Hypothalamus (tissue), 51 donors: ENCODE measurements at places on chromosomes 5 and 9.
A peak's percentile ranks its signal among the peaks of the same experiment; 100 is the strongest.

DNA sequence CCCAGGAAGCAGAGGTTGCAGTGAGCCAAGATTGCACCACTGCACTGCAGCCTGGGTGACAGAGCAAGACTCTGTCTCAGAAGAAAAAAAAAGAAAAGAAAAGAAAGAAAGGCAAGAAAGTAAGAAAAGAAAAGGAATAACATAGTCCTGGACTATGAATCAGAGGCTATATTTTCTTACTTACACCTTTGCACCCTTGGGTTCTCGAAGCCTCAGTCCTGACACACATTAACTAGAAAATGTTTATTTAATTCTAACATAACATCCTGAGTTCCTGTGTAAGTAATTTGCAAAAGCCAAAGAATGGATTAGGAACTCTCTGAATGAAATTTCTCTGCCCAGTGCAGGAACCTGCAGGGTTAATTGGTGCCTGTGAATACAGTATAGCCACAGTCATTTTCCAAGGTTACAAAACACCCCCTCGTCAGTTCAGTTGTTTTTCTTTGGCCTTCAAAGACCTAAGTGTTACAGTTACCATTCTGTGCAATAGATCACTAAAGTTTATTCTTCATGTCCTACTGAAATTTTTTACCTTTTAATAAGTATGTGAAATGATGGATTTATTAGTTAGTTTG, 147.6 kb downstream of the SV2C start:
- no peak for DNase-seq

GRCh38 chr5:124438026-124438902, 308.2 kb downstream of the ZNF608 start:
- DNase-seq = peak; percentile 21

DNA sequence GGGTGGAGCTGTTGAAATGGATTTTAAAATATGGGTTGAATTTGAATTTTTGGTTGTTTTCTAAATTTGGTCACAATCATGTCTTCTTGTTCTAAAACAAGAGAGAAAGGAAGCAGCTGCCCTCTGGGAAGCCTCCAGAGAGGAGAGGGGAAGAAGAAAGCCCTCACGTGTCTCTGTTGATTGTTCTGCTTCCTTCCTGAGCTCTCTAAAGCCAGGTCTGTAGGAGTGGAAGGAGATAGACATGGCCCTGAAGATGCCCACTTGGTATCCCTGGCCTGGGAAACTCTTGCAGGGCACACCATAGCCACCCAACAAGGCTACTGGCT, 59.6 kb downstream of the GALNT12 start:
- DNase-seq = no peak

- no peak for DNase-seq
Observed at GRCh38 chr9:113609562-113610318, 146.2 kb downstream of the RGS3 start.

DNA sequence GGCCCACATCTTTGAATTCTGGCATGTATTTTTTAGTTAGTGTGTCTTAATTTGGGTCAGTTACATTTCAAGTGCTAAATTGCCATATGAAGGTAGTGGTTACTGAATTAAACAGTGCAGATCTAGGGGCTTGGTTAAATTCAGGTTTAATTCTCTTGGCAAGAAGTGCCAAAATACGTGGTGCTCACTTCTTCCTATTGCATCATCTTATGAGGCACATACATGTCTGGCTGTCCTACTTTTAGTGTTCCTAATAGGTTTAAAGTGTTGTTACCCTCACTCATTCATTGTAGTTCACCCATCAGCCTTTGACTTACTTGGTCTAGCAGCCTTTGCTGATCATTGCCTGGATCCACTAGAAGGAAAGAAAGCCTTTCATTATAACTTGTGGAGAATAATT, 59.5 kb downstream of the RPS6 start:
- no peak for DNase-seq

GRCh38 chr5:157280927-157281326, 15.0 kb downstream of the CYFIP2 start:
- DNase-seq = no peak

DNA sequence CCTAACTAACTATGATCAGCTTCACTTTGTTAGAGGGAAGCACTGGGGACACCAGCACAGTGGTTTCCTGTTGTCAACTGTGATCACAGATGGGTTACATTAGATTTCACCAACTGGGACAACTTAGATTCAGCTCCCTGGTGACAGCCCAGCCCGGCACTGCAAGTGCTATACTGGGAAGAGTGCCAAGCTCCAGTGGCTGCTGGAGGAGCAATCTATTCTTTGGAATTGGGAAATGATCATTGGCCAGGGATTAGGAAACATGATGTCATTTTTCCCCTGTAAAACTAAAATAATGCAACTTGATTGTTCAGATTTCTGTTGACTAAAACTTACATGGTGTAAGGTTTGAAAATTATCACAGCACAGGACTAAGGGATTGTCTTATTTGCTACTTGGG, 33.2 kb downstream of the PTGR1 start:
- DNase-seq = no peak

GRCh38 chr5:167284222-167284890, 1007.1 kb upstream of the WWC1 start:
- DNase-seq = no peak

DNA sequence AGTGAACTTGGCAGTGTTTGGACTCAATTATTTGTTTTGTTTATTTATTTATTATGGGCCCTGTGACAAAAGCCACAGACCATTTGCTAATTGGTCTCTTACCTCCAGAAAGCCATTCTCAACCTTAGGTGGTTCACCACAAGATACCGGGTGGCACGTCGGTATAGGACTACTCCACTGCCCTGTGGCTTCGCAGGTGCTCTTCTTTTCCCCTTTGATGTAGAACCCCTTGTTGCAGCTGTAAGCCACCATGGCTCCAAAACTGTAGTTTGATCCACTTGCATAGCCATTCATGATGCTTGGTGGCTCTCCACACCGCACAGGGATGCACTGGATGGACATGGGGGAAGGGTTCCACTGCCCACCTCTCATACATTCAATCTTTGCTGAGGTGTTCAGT, 73.3 kb upstream of the TXNDC8 start:
- DNase-seq = no peak

DNA sequence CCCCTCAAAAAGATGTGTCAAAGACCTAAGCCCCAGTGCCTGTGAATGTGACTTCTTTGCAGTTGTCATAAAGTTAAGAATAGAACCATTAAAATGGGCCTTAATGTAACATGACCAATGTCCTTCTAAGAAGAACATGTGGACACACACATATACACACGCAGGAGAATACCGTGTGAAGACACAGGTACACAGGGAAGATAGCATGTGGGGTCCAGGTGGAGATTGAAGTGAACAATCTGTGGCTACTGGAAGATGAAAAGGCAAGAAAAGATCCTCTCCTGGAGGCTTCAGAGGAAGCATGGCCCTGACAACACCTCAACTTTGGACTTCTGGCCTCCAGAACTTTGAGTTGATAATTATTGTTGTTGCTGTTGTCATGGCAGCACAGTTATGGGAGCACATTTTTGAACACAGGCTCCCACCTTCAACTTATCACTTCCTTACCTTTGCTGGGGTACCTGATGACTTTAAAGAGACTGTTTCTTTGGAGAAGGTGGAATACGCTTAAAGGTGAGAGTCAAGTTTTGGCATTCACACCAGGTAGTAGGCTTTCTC, 123.5 kb upstream of the ADCY2 start:
- DNase-seq = no peak

DNA sequence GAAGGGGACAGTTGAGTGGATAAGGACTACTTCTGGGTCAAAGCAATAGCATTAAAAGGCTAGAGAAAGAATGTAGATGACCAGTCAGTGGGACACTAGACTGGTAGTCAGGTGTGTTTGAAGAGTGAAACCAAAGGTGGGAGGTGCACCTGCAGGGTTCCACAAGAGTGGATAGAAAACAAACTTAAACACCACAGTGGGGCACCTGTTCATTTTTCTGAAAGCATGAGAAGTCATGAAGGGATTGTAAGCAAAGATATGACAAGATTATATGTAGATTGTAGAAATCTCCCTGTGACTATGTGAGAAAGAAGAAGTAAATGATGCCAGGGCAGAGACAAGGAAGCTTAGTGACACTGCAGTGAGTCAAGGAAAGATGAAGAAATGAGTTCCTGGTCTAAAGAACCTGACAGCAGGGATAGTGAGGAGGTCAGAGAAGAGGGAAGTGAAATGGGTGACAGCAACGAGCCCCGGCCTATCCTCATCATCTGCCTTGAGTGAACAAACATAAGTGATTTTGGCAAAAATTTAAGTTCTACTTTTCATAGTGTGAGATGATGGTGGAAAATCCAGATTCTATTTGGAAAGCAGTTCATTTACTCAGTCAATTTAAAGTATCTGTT, 296.9 kb downstream of the TLE4 start:
- no peak for DNase-seq

DNA sequence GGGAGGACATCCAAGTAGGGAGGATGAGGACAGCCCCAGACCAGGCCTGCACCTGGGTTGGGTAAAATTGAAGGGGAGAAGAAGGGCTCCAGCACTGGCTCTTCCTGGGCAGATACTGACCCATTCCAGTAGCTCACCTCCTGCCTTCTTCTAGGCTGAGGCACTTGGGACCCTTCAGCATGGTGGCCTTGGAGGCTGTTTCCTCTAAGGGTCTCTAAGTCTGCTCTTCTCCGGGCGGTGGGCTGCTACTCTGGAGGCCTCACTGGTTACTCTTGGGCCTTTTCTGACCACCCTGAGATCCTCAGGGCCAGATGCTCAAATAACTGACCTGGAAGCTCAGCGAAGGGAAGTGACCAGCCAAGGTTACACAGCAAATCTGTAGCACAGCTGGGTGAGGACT, 2.8 kb upstream of the TIFAB start:
- DNase-seq = no peak

DNA sequence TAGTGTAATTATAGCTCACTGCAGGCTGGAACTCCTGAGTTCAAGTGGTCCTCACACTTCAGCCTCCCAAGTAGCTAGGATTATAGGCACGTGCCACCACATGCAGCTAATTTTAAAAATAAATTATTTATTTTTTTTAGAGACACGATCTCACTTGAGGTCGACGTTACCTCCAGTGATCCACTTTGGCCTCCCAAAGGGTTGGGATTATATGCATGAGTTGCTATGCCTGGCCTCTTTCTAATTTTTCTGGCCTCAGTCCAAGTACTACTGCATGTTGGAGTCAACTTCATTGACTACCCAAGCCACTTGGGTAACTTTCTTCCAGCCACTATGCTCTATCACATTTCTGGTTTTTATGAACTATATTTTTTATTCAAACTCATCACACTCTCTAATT, 148.3 kb downstream of the EFNA5 start:
- DNase-seq = no peak

DNA sequence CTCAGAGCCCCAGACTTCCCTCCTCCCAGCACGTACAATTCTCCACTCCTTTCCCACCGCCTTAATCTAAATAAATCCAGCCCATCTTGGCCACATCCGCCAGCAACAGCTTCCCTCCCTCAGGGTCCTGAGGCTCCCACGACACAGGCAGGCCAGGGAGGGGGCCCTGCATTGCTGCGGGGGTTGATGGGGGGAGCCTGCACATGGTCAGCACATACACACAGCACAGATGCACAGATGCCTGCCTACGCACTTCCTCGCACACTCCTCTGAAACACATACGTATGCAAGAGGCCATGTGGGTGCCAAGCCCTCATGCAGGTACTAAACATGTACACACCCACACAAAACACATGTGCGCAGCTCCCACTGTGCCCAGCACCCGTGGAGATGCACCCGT, 14.8 kb downstream of the PDGFRB start:
- no peak for DNase-seq

- no peak for DNase-seq
Observed at GRCh38 chr9:109652971-109653370, 127.0 kb upstream of the PALM2AKAP2 start.

DNA sequence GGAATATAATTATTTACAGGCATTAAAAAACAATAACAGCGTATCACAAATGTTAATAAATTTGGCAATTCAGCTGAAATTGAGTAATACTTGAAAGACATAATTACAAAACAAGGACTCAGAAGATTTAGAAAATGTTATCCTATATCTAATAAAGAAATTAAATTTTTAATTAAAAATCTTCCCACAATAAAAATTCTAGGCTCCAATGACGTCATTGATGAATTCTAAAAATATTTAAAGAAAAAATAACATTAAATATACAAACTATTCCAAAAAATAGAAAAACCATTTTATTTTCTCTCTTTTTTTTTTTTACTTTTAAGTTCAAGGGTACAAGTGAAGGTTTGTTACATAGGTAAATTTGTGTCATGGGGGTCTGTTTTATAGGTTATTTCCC, 161.5 kb downstream of the ADAMTS6 start:
- DNase-seq = no peak

- DNase-seq = no peak
Observed at GRCh38 chr5:174576042-174576441, 148.3 kb upstream of the MSX2 start.

GRCh38 chr9:120564589-120564988, 15.4 kb downstream of the CDK5RAP2 start:
- DNase-seq = no peak

- DNase-seq = no peak
Observed at GRCh38 chr5:157100140-157100679, 8.6 kb downstream of the HAVCR2 start.

- no peak for DNase-seq
Observed at GRCh38 chr9:109906766-109907382, 126.9 kb downstream of the PALM2AKAP2 start.

GRCh38 chr9:95425910-95426551, 90.7 kb downstream of the PTCH1 start:
- DNase-seq = no peak

- no peak for DNase-seq
Observed at GRCh38 chr5:172488221-172488620, 33.9 kb upstream of the SH3PXD2B start.

GRCh38 chr5:123285122-123286023, 137.8 kb downstream of the CEP120 start:
- DNase-seq = no peak

- no peak for DNase-seq
Observed at GRCh38 chr9:125523681-125524080, 183.3 kb downstream of the MAPKAP1 start.

GRCh38 chr9:77725820-77726219, 77.7 kb upstream of the GNA14 start:
- DNase-seq = no peak

DNA sequence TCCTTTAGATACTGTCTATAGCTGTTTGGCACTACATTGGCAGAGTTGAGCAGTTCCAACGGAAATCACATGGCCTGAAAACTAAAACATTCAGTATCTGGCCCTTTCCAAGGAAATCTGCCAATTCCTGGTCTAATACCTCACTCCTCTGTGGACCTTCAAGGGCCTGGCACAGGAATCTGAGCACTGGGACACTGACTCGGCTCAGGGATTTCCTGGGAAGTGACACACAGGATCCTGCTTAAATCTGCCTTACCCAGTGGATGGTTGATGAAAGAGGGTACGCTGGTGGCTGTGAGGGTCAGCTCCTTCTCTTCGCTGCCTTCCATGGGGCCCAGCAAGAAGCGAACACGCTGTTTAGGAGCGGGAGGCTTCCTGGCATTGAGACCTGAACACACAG, 904 bp downstream of the TRUB2 start:
- no peak for DNase-seq

DNA sequence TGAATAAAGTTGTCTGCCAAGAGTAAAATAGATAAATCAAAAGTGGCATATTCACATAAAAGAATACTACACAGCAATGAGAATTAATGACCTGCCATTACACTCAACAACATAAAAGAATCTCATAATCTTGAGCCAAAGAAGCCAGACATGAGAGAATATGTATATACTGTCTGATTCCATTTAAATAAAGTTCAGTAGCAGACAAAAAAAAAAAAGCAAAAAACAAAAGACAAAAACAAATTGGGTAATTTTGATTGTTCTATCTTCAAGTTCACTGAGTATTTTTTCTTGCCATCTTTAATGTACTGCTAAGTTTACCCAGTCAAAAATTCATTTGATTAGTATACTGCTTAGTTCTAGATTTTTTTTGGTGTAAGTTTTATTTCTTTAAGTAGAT, 87.9 kb upstream of the TRPC7 start:
- no peak for DNase-seq

GRCh38 chr9:115207003-115207836, 89.3 kb upstream of the TNC start:
- no peak for DNase-seq
